ENCODE measurements at places on chromosomes 4 and X.
A peak's percentile ranks its signal among the peaks of the same experiment; 100 is the strongest.

- no peak for DNase-seq
Measured at GRCh38 chr4:5041699-5042098, 9.6 kb upstream of the STK32B start.

DNA sequence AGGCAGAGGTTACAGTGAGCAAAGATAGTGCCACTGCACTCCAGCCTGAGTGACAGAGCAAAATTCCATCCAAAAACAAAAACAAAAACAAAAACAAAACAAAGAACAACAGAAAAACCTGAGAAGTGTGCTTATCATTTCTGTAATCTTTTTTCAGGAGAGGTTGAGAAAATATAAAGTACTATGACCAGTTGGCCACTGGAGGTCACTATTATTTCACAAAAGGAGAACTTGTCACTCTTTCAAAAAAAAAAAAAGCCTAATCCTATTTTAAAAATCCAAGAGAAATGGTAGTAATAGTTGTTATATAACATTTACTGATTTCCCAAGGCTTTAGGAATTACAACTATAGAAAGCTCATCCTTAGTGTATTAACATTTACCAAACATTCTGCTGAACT, 24.9 kb upstream of the RNF150 start:
- no peak for DNase-seq

DNA sequence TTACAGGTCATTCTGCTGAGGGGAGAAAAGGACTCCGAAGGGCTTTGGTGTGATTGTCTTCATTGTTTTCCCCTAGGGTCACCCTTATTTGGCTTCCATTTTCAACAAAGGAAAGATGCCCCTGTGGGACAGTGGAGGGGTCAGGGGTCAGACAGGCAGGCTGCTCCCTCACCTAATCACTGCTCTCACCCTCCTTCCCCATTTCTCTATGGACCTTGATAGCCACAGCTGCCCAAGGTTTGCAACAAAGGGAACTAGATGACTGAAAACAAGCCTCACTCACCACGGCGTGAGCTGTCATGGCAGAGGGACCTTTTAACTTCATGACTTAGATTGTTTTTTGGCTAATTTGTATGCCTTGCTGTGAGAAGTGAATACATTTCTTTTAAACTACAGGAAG, 40.7 kb downstream of the C4orf51 start:
- no peak for DNase-seq

- no peak for DNase-seq
Measured at GRCh38 chr4:77821775-77822174, 2.6 kb upstream of the CNOT6L start.

- DNase-seq: no peak
Measured at GRCh38 chr4:19300213-19300612, 951.5 kb upstream of the SLIT2 start.

DNA sequence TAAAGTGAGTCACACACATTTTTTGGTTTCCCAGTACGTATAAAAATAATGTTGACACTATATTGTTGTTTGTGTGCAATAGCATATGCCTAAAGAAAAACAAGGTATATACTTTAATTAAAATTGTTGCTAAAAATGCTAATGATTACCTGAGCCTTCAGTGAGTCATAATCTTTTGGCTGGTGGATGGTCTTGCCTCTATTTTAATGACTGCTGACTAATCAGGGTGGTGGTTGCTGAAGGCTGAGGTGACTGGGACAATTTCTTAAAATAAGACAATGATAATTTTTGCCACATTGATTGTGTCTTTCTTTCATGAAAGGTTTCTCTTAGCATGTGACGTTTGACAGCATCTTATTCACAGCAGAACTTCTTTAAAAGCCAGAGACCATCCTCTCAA, 21.0 kb upstream of the ANXA10 start:
- no peak for DNase-seq

GRCh38 chr4:73869130-73870055, at the start of gene CXCL1:
TSS of gene CXCL1 (plus strand) at chr4:73869393. CDS start at chr4:73869471, 78 bp downstream.
- peak; percentile 83 for DNase-seq

- peak; percentile 89 for DNase-seq
Measured at GRCh38 chr4:3765271-3766035, 732 bp upstream of the ADRA2C start.

DNA sequence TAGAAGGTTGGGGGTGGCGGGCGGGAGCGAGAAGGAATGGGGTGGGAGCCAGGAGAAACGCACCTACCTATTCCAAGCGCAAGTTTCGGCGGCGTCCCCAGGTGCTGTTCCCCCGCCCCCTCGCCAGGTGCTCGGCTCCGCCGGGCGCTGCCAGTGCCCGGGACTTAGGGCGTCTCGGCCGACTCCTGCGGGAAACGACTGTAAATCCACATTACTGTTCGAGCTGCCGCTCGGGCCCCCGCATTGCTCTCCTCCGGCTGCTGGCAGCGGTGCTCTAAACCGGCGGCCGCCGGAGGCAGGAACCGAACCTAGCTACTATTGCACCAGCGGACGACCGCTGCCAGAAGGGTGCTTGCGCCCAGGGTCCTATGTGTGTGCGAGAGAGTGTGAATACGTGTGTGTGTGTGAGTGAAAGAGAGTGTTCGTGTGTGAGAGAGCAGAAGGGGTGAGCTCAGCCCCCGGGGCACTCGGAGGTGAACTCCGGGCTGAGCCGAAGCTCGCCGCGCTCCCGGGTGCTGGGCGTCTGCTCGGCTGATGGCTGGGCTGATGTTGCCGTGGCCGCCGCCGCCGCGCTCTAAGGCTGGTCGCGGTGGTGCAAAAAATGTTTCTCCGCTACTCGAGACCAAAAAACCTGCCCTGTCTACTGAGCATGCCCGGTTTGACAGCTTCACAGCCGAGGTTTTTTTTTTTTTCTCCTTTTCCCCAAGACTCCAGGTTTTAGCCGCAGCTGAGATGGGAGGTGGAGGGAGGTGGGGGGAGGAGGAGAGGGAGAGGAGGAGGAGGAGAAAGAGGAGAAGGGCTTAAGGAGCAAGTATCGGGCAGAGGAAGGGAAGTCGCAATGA, 115.7 kb upstream of the TEX13C start:
- DNase-seq: peak; percentile 75

DNA sequence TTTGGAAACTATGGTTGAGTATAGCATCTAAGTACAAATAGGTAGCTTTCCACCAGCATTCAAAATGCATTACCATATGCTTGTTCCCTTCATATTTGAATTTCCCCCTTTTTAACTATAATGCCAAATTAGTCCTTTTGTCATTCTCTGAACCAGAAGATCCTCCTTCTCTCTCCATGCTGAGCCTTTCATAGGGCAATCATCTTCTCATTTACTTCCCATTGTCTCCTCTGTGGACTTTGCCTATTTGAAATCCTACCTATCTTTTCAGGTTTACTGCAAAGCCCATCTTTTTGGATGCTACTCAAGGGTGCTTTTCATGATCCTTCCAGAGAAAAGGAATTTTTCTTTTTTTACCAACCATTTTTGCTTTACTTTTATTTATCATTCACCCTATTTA, 54.7 kb downstream of the DKK2 start:
- no peak for DNase-seq

- DNase-seq: no peak
Measured at GRCh38 chr4:158781963-158782362, 13.1 kb downstream of the FNIP2 start.

GRCh38 chrX:15953801-15954200, 99.2 kb upstream of the AP1S2 start:
- peak; percentile 77 for DNase-seq

DNA sequence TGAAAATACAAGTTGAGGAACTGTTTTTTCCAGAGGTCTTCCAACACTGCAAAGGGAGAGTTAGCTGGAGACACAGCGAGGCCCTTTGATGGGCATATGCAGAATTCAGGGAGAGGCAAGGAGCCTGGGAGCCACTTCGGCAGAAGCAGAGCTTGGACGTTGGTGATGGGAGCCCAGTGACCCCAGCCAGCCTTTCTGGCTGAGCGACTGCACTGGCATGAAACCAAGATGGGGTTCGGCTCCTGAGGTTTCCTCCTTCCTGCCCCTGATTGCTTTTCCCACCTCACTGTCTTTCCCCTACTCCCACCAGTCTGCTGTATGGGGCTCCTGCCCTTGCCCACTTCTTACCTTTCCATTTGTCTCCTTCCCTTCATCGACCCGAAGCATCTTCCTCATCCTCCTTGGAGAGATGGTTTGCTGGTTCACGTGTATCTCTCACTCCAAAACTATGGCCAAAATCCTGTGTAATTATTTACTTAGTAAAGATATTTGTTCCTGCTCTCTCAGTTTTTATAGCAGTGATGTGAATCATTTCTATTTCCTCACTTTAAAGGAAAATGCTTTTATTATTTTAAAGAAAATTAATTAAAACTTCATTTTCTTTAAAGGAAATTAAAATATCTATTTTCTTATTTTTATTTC, 100.5 kb downstream of the NFKB1 start:
- no peak for DNase-seq

GRCh38 chrX:101550751-101551379, 518 bp downstream of the ARMCX1 start:
- DNase-seq: peak; percentile 79

DNA sequence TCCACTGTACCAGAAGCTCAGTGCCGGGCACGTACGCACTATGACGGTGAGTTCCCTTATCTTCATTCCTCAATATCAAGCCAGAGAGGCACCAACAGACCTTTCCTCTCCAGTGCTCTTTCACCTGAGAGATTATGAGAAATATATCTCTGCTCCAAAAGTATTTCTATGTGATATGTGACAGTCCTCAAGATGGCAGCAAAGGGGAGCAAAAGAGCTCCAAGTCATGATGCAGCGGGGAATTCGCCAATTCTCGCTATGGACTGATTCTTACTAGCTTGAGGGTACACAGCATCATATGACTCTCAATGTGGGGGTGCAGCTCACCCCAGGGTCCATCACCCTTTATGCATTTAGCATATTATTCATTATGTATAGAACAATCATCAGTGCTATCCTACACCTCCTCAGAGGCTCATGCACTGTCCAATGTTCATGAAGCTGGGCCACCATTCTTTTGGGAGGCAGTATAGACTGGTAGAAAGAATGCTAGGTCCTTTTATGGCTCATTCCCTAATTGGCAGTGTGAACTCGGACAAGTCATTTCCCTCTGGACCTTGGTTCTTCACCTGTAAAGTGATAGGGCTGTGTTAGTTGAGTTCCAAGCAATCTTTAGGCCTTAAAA, 12.8 kb upstream of the IQSEC2 start:
- no peak for DNase-seq

GRCh38 chrX:134868771-134869495, 121.9 kb upstream of the SMIM10 start:
- no peak for DNase-seq

DNA sequence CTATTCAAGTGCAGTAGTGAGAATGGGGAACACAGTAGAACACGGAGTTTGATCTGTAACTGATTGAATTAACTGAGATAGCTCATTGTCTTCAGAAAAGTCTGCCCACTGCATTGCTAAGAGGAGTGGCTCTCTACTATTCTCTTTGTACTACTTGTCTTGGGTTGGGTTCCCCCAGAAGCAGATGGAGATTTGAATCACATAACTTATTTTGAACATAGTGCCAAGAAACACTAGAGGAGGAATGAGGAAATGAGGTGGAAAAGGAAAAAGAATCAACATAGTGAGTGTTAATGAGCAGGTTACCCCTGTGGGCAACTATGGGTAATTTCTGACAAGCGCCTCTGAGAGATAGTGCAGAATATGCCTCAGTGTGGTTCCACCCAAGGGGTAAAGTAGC, 362.7 kb downstream of the STIM2 start:
- no peak for DNase-seq

- DNase-seq: peak; percentile 69
Measured at GRCh38 chrX:9842541-9842940, 56.3 kb downstream of the SHROOM2 start.

DNA sequence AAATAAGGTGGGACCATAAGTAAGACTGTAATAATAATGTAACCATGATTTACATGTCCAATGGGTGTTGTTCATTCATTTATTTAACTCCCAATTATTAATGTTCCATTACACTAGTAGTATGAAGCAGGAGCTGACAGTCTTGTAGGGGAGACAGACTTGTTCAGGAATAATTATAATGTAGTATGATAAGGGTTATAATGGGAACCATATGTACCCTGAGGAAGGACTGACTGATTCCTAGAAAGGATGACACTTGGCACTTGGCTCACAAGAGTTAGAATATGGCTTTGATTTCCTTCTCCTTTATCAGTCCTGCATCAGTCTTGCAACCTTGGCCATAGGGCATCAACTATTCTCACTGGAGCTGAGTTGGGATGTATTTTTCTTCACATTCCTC, 24.2 kb downstream of the PCDH7 start:
- no peak for DNase-seq

DNA sequence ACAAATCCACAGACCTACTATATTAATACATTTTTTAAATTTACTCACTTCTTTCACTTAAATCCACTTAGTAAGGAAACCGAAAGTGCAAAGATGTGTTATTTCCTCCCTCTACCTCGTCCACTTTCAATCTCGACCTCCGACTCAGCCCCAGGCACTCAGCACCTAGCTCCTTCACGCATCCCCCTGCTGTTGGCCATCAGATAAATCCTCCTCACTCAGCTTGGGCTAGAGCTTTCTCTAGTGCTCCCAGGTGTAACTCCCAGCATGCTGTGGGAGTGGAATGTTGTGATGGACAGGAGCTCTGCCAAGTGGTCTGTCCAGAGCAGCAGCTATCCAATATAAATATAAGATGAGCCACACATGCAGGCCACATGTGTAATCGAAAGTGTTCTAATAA, 26.7 kb upstream of the TEC start:
- peak; percentile 60 for DNase-seq

GRCh38 chrX:154727871-154728270, 23.0 kb downstream of the GAB3 start:
- no peak for DNase-seq

DNA sequence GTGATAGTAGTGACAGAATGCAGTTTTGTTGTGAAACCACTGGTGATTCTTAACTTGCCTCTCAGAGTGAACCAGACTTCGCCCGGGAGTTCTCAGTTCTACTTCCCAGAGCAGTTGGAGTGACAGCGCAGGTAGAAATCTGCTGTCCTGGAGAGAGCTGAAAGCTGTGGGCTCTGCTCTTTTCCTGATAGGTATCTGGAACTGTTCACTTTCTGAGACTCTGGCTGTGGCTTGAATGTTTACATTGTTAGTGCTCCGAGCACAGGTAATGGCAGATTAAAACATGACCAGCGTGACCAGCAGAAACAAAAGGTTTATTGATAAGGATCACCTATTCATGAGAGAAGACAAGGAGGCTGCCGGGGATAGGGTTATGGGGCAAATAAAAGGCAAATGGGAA, 360.7 kb downstream of the BMPR1B start:
- DNase-seq: no peak

DNA sequence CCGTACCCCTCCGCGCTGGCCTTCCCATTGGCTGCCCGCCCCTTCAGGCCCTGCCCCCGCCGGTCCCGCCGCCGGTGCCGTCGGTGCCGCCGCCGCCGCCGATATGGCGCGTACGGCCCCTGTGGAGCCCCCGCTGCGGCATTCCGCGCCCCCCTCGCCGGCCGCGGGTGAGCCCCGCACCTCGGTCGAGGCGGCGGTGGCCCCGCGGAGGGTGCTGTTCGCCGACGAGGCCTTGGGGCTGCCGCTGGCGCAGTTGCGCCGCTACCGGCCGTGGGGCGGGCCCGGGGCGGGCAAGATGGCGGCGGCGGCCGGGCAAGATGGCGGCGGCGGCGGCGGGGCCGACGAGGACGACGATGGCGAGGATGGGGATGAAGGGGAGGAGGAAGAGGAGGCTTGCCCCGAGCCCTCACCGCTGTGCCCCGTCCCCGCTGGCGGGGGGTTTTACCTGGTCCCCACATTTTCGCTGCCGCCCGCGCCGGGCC, at the start of gene PPP1R3F:
TSS of gene PPP1R3F (plus strand) at position 27 of the 482 bp plus-strand sequence. CDS start at position 104, 77 bp downstream.
- no peak for DNase-seq

GRCh38 chr4:28176942-28177341, 1316.3 kb downstream of the STIM2 start:
- DNase-seq: no peak

GRCh38 chr4:57550198-57550597, 440.0 kb upstream of the IGFBP7 start:
- DNase-seq: no peak

GRCh38 chr4:145199051-145199716, 18.8 kb upstream of the OTUD4 start:
- no peak for DNase-seq
